ENCODE measurements at places on chromosomes 5 and 9.

GRCh38 chr5:9545992-9546851, at the start of gene SEMA5A:
Gene SEMA5A, minus strand, starts transcription at chr5:9546075. Its CDS starts 166,129 bp downstream, at chr5:9379946.
- no peak for DNase-seq

GRCh38 chr9:75148561-75148960, 60.2 kb downstream of the OSTF1 start:
- DNase-seq, result no peak

- no peak for DNase-seq
Observed at GRCh38 chr9:134670851-134671281, 29.3 kb downstream of the COL5A1 start.

GRCh38 chr5:124725040-124725434, 21.4 kb downstream of the ZNF608 start:
- no peak for DNase-seq

- no peak for DNase-seq
Observed at GRCh38 chr5:154770111-154770510, 14.9 kb downstream of the LARP1 start.

GRCh38 chr5:52277101-52277500, 510.6 kb upstream of the ITGA1 start:
- DNase-seq, result no peak

GRCh38 chr5:129096382-129096991, 1.9 kb downstream of the ISOC1 start:
- DNase-seq, result no peak

DNA sequence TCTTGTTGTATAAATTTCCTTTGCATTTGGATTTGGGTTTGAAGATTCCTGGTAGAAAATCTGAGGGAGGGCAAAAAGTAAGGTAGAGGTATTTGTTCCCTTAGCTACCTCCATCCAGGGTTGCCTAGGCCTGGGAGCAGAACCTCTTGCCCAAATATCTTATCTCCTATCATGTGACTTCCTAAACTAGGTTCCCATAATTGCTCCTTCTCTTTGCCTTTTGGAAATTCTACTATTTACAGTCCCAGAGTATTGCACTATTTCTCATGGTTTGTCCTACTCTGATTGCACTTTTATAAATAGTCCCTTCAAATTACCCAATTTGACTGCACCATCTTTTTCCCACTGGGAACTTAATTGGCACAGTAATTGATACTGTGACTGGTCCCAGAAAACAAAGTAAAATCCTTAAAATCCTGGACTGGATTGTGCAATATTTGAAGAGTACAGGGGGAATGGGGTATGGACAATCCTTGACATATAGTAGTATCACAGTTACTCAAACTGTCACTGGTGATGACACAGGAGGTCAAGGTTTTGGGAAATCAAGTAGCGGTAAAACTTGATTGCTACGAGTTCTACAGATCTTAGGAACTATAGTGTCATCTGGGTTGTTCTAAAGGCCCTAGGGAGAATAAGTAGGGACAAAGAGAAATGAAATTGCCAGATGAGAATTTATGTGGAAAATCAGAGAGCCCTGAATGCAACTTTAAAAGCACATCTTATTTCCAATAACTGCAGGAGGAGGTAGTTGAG, 31.5 kb upstream of the TMED7 start:
- DNase-seq, result no peak

DNA sequence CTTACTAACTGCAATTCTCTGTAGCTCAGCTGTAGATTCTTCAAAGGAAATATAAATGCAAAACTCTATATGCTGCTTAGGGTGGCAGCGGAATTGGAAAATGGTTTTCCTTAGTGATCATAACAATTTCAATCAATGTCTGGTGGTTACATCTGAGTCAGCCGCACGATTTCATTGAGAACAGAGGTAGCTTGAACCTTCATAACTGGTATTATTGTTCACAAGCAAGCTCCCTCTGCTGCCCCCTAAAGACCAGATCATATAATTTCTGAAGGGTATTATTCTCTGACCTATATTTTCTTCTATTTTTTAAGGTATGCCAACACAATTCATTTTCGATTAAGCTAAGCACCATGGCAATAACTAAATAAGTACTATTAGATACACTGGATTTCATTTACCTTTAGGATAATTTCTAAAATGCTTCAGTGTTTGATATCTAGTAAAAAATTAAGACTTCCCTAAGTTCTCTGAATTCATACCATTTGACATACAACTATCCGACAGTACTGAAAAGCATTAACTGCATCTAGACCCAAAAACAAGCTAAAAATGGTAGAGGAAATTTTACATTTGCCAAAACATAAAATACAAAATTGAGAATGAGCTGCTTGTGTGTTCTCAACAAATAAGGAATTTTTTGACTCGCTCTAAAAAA, 181.1 kb upstream of the SPEF2 start:
- no peak for DNase-seq
